NCI-H2171 (cell line): ENCODE measurements at places on chromosomes 16 and 17.

DNA sequence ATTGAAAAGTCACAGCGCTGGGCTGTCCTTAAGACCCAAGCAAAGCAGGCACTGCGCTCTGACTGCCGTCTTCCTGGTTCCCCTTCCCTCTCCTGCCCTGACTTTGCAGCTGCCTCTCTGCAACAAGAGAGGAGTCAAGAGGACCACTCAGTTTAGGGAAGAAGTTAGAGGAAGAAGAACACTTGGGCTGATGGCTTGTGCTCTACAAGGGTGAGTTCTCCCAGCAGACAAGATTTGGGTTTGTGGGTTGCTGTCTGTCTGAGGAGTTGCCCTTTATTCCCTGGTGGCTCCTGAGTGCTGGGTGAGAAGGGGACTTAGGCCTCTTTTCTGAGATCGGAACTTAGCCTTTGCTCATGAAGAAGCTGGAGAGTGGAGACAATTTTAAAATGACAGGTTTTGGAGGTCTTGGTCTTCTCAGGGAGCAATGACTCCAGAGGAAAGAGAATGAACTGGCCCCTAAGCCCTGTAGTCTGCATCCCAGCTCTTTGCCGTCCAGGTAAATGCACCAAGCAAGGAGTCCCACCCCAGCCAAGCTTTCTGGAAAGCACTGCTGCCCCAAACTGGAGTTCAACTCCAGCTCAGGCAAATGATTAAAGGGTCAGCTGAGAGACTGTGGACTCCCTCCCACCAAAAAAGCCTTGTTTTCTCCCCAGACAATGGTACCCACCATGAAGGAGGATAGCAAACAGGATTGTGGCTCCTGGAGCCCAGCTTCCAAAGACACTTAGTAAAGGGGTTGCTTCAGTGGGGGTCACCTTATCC, 2.7 kb upstream of the HOXB9 start:
- DNase-seq = no peak

GRCh38 chr17:49214676-49215360, 4.3 kb downstream of the ABI3 start:
- DNase-seq = no peak

DNA sequence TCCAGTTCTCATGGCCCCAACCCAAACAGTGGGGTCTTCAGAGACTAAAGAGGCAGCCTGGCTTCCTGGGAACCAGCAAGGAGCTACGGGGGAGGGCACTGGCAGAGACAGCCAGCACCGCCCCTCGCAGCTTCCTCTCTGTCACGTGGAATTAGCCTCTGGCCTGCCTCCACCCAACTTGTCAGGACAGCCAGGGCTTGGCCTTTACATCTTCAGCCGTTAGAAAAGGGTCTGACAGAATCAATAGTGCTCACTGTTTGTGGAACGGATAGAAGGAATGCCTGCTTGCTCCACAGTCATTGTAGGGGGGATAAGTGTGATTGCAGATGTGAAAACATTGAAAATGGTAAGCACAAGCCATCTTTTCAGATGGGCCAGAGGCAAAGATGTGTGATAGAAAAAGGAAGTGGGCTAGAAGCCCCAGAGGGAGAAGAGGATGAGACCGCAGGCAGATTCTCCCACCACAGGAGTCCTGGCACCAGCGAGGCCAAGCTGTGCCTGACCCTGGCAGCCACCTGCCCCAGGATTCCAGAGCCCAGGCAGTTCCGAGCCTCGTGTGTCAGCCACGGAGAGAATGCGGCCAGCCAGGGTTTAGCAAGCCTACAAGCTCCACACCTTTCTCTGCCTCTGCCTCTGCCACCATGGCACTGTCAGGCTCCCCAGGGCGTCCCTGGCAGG, 18.6 kb downstream of the GRIN2C start:
- no peak for DNase-seq

- DNase-seq = peak; percentile 12
These were observed 80.3 kb upstream of the GOT2 start for GRCh38 chr16:58814348-58814801.

- DNase-seq = no peak
These were observed 16.8 kb downstream of the CHP2 start for GRCh38 chr16:23771642-23772041.

DNA sequence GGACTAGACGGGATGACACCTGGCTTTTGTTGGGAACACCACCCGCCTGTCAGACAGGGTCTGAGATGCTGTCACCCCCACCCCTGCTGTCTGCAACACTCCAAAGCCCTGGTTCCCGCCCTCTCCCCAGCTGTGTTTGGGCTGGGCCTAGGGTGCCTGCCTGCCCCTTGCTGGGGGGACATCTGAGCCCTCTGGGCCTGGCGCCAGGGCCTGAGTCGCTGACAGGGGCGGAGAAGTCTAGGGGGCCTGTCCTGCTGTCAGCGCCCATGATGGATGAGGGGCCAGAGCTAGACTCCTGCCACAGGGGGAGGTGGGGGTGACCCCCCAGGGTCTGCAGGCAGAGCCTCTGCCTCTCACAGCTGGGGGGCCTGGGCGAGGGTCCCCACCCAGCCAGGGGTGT, 7.6 kb upstream of the PKMYT1 start:
- DNase-seq = peak; percentile 83

DNA sequence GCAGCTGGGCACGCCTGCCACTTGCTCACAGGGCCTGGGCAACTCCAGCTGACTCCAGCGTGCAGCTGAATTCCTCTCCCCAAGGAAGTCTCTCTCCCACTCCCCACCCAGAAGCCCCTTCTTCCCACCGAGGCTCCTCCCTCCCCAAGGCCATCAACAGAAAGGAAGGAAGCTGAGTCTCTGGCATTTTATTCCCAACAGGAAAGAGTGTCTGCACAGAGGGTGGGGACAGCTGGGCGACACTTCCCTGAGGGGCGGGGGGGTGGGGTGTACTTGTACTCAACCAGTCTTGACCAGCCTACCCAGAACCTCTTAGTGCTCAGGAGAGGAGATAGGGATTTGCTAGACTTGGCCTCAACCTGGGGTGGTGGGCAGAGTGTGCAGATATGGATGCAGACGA, at the start of gene EXOC3L1:
Gene EXOC3L1 (minus strand): TSS at position 96 of the 400 bp plus-strand sequence. CDS start 460 bp downstream, outside the sequence.
- no peak for DNase-seq

DNA sequence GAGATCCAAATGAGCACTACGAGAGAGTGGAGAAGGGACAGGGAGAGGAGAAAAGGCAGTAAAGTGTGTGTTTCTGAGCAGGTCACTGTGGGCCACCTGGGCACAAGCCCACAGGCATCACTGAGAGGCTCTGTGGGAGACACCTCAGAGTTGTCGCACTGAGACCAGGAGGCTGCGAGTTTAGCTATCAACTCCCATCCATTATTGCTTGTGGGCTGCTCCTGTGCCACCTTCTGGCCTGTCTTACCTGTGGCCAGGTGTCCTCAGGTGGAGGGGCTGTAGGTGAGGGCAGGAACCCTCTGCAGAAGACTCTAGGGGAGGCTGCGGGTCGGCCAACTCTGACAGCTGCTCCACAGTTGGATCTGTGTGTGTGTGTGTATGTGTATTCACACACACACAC, 2.5 kb upstream of the PRR29 start:
- no peak for DNase-seq

DNA sequence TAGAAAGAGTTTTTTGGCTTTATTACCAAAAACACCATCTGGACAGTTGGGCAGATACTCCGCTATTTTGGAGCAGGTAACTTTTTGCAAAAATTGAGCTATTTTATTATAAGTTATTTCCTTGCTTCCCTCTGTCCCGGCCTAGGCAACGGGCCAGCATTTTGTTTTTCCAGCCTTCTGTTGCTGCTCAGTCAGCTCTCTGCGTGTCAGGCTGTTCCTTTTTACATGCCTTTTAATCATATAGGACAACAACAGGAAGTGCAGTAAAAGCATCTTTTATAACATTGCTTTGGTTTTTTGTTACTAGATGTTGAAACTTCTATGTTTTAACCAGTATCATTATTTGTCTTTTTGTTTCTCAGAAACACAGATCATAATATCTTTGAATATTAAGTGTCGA, 30.4 kb downstream of the PPM1D start:
- no peak for DNase-seq

- DNase-seq = no peak
These were observed 109.1 kb downstream of the RGS9 start for GRCh38 chr17:65246252-65246651.

- DNase-seq = no peak
These were observed 8.3 kb downstream of the SLC5A10 start for GRCh38 chr17:18960241-18960665.

DNA sequence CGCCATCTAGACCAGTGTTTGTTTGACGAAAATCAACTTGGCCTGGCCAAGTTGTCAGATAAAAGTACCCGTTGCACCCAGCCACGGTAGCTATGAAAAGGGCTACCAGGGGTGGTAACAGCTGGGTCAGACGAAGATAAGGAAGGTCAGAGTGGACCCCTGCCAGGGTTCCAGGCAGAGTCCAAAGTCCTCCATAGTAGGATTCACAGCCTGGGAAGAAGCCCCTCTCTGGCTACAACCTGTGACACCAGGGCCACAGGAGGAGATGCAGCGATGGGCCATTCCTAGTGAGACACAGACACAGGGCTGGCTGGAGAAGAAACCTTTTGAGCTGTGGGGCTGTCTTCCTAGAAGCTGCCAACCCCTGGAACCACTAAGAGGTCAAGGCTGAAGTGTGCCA, 39.3 kb downstream of the MEAK7 start:
- DNase-seq = no peak

DNA sequence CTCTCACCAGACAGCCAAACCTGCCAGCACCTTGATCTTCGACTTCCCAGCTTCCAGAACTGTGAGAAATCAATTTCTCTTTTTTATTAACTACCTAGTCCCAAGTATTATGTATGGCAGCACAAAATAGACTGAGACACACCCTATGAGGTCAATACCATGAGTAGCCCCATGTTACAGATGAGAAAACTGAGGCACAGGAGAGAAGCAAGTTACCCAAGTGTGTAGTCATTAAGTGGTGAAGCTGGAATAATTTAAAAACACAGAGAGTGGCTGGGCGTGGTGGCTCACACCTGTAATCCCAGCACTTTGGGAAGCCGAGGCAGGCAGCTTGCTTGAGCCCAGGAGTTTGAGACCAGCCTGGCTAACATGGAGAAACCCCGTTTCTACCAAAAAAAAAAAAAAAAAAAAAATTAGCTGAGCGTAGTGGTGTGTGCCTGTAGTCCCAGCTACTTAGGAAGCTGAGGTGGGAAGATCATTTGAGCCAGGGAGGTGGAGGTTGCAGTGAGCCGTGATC, 4.9 kb downstream of the NQO1 start:
- DNase-seq = no peak

DNA sequence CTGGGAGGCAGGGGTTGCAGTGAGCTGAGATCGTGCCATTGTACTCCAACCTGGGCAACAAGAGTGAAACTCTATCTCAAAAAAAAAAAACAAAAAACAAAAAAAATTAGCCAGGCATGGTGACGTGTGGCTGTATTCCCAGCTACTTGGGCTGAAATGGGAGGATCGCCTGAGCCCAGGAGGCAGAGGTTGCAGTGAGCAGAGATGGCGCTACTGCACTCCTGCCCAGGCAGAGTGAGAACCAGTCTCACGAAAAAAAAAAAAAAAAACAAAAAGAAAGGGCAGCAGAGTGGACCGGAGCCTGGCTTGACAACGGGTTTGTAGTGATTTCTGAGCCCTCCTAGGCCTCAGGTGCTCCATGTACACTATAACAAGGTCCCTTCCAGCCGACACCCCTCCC, 33.1 kb downstream of the PEMT start:
- DNase-seq = no peak

DNA sequence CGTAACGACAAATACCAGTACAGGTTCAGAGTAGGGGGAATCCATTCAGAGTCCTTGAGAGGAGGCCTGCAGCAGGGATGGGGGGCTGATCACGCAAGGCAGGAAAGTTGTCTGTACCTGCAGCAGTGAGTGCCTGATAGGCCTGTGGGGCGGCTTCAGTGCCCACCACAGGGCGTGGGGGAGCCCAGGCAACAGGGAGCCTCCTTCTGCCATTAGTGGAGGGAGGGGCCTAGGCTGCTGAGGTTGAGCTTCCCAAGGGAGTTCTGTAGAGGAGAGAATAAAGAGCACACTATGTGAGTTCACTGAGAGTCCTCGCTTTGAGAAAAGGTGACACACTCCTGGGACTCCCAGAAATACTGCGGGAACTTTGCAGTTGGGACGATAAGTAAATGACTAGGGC, 134.6 kb downstream of the SPECC1 start:
- DNase-seq = no peak

- peak; percentile 74 for DNase-seq
These were observed 10.9 kb downstream of the ADGRG1 start for GRCh38 chr16:57639172-57639887.

- DNase-seq = no peak
These were observed 79.6 kb upstream of the CLEC18B start for GRCh38 chr16:74500907-74501306.

- no peak for DNase-seq
These were observed 20.2 kb downstream of the MBTPS1 start for GRCh38 chr16:84096447-84097005.

GRCh38 chr17:7177954-7178477, 1.2 kb downstream of the ASGR1 start:
- DNase-seq = peak; percentile 26

GRCh38 chr16:30369938-30370455, 297 bp downstream of the TBC1D10B start:
- no peak for DNase-seq

GRCh38 chr17:44867841-44868240, 20.2 kb downstream of the HIGD1B start:
- no peak for DNase-seq

GRCh38 chr16:2235695-2236336, 428 bp upstream of the DNASE1L2 start:
- DNase-seq = no peak

DNA sequence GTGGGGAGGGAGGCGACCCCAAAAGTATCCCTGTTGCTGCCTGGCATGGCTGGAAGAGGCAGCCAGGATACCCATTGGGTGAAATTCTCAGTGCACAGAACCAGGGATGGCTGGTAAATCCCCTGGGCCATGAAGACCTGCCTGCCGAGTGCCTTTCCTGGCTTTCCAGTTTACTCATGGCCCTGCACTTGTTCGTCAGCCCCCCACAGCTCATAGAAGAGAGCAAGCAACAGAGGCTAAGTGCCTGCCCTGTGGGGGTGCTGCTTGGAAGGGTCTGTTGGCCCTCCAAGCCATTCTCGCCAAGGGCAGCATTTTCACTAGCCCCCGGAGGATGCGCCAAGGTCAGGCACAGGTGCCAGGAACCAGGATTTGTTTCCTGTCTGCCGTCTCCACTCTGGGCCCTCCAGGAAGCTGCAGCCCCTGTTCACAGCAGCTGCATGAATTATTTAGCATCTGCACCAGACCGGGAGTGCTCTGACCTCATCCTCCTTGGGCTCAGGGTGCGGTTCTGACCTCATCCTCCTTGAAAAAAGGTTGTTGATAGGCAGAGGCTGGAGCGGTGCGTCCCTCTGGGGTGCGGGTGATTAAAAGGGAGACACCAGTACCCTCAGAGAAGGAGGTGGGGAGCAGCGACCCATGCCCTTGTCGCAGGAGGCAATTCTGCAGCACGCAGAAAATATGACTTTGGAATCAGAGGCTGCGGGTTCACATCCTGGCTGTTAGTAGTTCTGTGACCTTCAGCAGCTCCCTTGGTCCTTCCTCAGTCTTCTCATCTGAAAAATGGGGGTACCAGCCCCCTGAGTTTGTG, 14.2 kb upstream of the CD300A start:
- peak; percentile 52 for DNase-seq

DNA sequence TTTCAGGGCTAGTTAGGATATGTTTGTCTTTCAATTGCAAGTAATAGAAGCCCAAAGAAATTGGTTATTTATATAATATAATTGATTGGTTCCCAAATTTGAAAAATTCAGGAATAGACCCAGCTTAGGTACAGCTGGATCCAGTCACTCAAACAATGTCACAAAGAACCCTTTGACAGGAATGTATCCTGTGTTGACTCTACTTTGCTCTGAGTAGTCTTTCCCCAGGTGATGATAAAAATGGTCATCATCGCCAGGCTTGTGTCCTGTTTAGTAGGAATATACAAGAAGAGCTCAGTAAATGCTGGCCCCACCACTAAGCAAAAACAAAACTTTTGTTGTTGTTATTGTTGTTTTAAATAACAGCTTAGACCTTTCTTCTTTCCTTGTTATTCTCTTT, 35.0 kb downstream of the MAPT start:
- DNase-seq = no peak
